Aorta (tissue), 5 donors: ENCODE measurements at places on chromosomes 1 and 21. TPM values are rescaled to one million over a fixed set of nuclear protein-coding genes. Genes with fewer than 3 reads are reported as not detected.

TTC34 gene
- 1.3 TPM for total RNA-seq

MR1 gene
- 22.0 TPM for total RNA-seq

ZNF593OS gene
- total RNA-seq: not detected

DNA sequence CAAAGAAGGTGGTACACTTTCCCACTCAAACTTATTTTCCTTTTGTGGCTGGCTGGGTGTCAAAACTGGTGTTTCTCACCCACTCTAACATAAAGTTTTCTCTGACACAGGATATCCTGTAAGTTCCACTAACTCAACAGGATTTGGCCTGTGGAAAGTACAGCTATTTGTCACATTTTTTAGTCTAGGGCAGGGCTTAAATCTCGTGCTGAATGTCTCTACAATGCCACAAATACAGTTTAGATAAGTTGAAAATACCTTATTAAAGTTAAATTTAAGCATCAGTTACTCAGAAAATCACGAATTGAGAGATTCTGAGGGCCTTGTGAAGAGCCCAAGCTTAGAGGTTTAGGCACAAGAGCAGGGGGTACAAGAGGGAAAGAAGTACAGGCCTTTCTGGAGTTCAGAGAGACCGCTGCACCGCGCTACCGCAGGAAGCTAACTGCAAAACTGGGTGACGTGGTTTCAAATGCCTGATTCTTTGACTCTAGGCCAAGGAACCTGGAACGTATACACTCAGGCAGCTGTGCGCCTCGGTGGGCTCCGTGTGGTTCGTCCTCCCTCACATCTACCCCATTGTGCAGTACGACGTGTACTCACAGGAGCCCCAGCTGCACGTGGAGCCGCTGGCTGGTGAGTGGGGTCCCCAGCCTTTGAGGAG lies 23.4 kb upstream of the PWP2 start:
- DNase-seq: no peak

DNA sequence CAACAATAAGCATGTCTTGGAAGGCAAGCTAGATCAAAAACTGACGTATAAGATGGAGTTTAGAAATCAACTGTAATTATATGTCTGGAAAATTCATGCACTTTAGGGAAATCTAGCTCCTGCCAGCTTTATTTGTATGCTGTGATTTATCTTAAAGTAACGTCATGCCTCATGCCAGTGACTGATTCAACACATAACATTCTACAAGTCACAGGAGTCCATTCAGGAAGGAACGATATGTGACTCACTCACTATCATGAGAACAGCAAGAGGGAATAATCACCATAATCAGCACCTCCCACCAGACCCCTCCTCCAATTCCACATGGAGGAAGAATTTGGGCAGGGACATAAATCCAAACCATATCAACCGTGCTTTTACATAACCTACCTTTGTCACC lies 682.4 kb upstream of the ADAMTS5 start:
- no peak for DNase-seq

DNA sequence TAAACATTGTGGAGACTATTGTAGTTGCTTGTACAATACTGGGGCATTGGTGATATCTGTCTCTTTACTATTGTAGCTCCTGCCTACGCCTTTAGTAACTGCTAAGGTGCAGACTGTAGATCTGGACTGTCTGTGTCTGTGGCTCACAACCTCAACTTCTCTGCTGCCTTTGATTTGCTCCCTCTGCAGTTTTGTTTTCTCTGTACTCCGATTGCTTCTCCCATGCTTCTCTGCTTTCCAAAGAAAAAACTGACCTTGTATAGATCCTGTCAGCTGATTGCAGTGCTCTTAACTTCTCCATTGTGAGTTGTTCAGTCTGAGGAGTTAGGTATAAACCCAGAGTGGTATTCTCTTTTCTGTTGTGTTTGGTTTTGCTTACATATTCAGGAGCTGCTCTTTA lies 15.3 kb downstream of the MAGI3 start:
- no peak for DNase-seq

DNA sequence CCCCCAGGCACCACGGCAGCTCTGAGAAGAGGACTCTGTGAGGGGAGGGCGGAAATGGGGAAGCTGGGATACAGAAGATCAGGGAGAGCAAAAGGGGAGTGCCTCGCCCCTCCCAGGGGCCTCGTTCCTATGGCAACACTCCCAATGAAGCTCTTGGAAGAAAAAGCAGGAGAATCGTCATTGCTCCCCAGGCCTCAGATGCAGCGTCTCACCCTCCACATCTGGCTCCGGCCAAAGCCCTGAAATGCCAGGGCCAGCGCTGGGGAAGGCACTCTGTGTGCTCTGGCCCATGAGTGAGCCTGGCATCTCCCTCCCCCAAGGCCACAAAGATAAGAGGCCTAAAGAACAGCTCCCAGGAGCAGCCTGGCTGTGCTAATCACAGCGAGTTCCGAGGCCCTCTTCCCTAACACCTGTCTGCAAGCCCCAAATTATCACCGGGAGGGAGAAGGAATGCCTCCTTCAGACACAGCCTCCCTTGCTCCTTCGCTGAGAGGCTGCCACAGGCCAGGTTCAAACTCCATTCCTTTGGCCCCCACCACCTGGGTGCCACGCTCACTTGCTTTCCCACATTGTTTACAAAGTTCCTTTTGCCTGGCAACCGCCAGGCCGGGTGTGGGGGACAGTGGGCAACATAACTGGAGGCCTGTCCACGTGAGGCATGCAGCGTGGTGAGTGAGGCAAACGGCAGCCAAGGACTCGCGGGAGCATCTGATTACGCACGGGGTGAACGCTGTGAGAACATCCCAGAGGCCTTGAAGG lies 27.8 kb downstream of the ECE1 start:
- peak; percentile 93 for DNase-seq

- peak; percentile 86 for DNase-seq
These were observed 1.7 kb downstream of the WNT9A start for GRCh38 chr1:227945891-227946623.

DNA sequence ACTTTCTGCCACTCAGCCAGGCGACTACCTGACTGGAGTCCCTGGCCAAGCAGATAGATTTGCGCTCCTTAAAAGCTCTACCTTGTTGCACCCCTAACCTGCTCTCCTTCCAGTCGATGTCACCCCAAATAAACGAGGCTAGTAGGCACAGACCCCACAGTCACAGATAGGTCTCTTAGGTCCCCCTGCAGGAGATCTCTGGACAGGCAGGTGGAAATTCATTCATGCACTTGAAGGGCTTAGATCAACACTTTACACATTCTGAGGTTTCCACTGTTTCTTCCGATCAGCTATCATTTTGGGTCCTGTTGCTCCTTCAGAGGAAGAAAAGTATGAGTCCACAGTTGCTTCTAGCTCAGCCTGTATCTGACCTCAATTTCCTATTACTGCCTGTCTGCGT lies 272.6 kb upstream of the FMN2 start:
- no peak for DNase-seq

DNA sequence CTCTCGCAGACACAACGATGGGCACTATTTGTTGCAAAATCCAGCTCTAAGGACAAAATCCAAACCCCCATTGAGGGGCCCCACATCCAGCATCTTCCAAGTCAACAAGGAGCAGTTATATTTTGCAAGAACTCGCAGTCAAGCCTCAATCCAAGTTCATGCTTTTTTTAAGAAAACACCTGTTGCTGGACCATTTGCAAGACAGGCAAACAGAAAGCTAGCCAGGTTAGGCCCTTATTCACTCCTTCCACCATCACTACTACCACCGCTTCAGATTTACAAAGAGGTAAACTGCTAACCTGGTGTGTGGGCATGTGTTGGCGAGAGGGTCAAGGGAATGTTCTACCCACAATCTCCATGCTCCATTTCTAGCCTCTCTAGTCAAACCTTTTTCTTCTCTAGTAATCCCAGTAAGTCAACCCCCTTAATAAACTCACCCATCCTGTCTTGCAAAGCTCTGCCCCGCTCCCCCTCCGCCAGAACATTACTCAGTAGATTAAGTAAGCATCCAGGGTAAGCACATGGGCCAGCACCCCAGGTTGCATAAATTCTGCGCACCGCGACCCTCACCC lies 703 bp downstream of the ERI3 start:
- DNase-seq: no peak

- no peak for DNase-seq
These were observed 5.1 kb upstream of the TMEM222 start for GRCh38 chr1:27316860-27317259.

- no peak for DNase-seq
These were observed 514.7 kb downstream of the PLPP3 start for GRCh38 chr1:56064705-56065104.

DNA sequence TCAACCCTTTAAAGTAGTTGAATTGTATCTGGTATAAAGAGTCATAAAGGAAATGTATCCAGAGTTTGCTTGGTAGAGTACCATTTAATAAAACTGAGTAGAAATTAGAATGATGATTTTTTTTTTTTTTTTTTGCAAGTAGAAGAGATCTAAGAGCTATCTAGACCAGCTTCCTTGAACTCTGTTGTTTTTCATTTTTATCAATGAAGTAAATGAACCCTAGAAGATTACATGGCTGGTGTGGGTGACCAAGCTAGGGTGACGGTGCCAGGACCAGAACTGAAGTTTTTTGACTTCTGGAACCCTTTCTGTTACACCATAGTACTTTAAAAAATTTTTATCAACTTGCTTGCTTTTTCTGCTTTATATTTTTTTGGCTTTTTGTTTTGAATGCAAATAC lies 36.9 kb downstream of the MACO1 start:
- no peak for DNase-seq

DNA sequence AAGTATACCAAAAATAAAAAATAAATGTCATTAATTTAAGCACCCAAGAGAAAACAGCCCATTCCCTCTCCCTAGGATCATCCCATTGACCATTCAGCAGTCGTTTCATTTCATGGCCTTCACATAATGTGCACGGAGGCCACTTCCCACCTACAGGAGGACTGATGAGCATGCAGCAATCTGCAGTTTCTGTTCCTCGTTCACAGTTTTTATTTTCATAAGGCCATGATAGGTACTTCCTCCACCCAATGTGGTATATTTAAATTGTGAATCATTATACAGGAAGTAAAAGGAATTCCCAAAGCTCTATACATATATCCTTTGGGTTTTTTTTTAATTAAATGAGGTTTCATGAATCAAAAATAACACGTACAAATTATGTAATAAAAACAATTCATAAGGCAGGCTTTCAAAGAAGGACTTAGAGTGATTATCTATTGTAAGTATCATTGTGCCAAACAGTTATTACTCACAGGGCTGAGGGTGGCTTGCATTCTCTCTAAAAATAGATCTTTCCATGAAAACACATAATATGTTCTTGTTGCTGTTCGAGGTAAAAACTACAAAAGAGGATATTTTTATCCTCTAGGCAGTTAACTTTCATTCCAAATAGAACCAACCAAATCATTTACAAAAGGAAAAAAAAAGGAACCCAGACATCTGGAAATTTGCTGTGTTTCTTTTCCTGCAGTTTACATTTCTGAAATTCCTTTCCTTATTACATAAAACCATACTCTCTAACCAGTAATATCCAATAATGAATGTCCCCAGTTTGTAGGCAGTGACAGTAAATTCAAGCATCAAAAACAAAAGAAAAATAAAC lies 27.5 kb upstream of the SLC44A3 start:
- no peak for DNase-seq

GRCh38 chr1:152036267-152037216 lies at the start of gene S100A11:
Gene S100A11 (minus strand): TSS chr1:152037004. CDS start chr1:152036915, 89 bp downstream.
- DNase-seq: peak; percentile 98

DNA sequence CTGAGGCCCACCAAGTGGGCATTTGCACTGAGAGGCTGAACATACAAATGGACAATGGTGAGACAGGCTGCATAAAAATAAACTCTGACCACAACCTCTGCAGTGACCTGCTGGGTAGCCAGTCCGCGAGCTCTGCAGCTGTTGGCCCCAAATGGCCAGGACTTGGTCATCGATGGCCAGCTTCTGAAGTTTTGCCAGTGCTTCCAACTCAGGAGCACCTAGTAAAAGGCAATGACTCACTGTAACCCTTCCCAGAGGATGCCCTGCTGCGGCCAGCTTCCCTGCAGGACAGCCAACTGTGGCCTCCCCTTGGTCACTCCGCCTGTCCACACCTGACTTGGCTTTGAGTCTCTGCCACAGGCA lies 185.4 kb downstream of the DYRK1A start:
- no peak for DNase-seq

DNA sequence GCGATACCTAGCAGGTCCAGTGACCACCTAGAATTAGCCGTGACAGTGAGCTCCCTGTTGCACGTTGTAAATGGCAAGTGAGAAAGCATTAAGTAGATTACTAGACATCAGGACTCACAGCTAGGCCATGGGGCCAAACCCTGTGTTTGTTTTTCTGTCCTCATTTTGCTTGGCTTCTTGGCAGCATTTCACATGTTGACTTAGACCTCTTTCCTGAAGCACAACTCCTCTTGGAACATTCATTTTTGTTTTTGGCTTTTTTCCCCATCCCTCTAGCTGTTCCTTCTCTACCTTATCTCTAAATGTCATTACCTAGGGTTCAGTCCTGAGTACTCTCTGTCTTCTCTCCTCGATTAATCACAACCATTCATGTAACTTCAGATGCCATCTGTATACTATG lies 16.9 kb upstream of the PTPN14 start:
- no peak for DNase-seq

- DNase-seq: no peak
These were observed 15.0 kb downstream of the CITED4 start for GRCh38 chr1:40847023-40847745.

GRCh38 chr1:163914785-163915413 lies 593.1 kb downstream of the NUF2 start:
- DNase-seq: no peak

DNA sequence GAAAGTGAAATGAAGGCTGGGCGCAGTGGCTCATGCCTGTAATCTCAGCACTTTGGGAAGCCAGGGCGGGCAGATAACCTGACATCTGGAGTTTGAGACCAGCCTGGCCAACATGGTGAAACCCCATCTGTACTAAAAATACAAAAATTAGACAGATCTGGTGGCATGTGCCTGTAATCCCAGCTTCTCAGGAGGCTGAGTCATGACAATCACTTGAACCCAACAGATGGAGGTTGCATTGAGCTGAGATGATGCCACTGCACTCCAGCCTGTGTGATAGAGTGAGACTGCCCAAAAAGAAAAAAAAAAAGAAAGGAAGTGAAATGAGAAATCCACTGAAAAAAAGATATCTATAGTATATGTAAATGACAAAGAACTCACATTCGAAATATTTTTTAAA lies 439.9 kb downstream of the DISC1 start:
- no peak for DNase-seq

DNA sequence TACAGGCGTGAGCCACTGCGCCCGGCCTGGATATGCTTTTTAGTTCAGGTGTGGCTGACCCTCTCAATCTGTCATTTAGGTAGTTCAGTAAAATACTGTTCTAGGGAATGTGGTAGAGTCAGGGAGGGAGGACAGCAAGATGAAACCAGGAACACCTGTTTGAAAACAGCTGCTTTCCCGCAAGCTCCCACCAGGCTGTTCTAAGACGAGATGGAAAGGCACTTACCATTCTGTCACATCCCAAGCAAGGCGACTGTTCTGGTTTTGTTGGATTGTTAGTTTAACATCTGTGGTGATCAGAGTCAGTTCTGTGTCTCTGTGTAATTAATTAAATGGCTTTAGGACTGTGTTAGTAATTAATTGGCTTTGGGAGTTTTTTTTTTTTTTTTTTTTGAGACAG lies 2.9 kb downstream of the CHAF1B start:
- DNase-seq: no peak

DNA sequence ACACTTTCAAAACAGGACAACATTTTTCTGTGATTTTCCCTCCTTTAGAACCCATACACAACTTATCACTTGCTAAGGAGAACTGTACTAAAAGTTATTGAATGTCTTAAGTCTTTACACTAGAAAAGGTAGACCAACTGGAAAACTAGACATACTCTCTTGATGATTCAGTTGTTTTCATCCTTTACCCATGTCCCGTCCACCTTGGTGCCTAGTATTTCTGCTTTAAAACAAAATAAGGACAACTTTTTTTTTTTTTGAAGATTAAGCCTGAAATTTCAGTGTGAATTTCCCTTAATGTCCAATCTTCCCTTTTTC lies 4.5 kb downstream of the CDKN2C start:
- DNase-seq: no peak
